ENCODE measurements at places on chromosomes 11 and 22. TPM values are rescaled to one million over a fixed set of nuclear protein-coding genes. Genes with fewer than 3 reads are reported as not detected.

The KRTAP5-9 gene
- not detected for total RNA-seq

The TREH gene
- not detected for total RNA-seq

The KRTAP5-2 gene
- total RNA-seq, result not detected

The PATE2 gene
- not detected for total RNA-seq

The OR52A5 gene
- not detected for total RNA-seq

The LBHD1 gene
- 6.3 TPM for total RNA-seq

The PLET1 gene
- not detected for total RNA-seq

The PVALB gene
- total RNA-seq, result not detected

The EXPH5 gene
- total RNA-seq, result 3.0 TPM

The LRRC75B gene
- total RNA-seq, result 6.0 TPM

The BEST1 gene
- total RNA-seq, result 0.64 TPM

The RPLP2 gene
- 1,207 TPM for total RNA-seq

The APOA4 gene
- total RNA-seq, result not detected

The RFPL1 gene
- total RNA-seq, result not detected

The P2RY6 gene
- 2.0 TPM for total RNA-seq

The MRPL16 gene
- total RNA-seq, result 117 TPM

The SCUBE1 gene
- total RNA-seq, result not detected

The SLC35E4 gene
- 9.8 TPM for total RNA-seq

The CADM1 gene
- 54.5 TPM for total RNA-seq

The LRRC51 gene
- total RNA-seq, result 3.1 TPM

The ANO9 gene
- total RNA-seq, result not detected

The TBX1 gene
- 0.44 TPM for total RNA-seq

The MYRF gene
- not detected for total RNA-seq

The GAB4 gene
- not detected for total RNA-seq

The PAK1 gene
- total RNA-seq, result 4.6 TPM

The NAV2 gene
- 12.3 TPM for total RNA-seq

The DDX25 gene
- total RNA-seq, result not detected

The SCN2B gene
- 7.6 TPM for total RNA-seq

The USP2 gene
- total RNA-seq, result 136 TPM

The OR51B4 gene
- total RNA-seq, result not detected

The POU2AF2 gene
- not detected for total RNA-seq

The TBX10 gene
- not detected for total RNA-seq

The OR52I1 gene
- total RNA-seq, result not detected

The SYTL2 gene
- 4.9 TPM for total RNA-seq

The CCDC89 gene
- total RNA-seq, result 0.93 TPM

The IRAG1 gene
- total RNA-seq, result 5.4 TPM

Measured in heart left ventricle (tissue), 16 donors.